AG10803 (cell line): ENCODE measurements at places on chromosomes 2 and 18.
A peak's percentile ranks its signal among the peaks of the same experiment; 100 is the strongest.

- no peak for DNase-seq
Measured at GRCh38 chr2:98170076-98170475, 83.1 kb downstream of the VWA3B start.

- DNase-seq: no peak
Measured at GRCh38 chr2:162058973-162059668, 14.9 kb downstream of the DPP4 start.

- DNase-seq: no peak
Measured at GRCh38 chr18:74326231-74326630, 10.6 kb downstream of the C18orf63 start.

- DNase-seq: no peak
Measured at GRCh38 chr18:55413474-55413873, 174.5 kb downstream of the TCF4 start.

GRCh38 chr2:10048501-10049171 is 5.3 kb downstream of the KLF11 start:
- DNase-seq: peak; percentile 66
